Stimulated activated CD4-positive, alpha-beta T cell treated with anti-CD3 and anti-CD28 coated beads, Interleukin-2, amount 100 ng/mL, for 48 hours (primary cell): ENCODE measurements at places on chromosomes 11 and 22.

DNA sequence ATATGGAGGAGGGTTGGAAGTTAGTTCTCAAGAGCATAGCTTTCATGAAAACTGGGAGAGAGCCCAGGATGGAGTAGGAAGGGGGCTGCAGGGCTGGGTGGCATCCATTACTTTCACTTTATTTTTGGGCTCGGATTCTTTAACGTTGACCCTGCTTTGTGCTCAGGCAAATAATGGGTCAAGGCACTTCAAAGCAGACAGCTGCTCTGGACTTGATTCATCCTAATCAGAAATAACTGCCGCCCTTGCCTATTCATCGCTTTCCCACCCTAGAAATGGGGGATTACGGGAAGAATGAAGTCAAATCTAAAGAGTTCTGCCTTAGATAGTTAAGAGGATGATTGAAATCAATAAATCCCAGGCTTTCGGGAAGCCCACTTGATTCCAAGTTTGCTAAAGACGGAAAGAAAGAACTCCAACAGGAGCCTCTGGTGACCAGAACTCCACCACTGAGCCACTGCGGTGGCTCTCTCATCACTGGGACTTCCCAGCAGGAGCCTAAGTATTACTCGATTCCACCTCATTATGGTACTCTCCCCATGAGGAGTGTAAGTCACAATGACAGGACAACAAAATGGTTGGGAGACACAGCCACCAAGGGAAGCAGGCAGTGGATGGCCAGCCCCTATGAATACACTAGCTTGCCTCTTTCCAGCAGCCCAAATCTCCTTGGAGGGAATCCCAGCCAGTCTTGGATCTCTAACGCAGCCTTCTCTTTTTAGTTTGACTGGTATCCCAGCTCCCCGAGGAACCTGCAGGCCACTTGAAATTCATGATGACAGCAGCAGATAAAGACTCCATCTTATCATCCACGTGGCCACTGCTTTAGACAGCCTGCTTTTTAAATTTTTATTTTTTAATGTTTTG is 815.5 kb downstream of the NTM start:
- DNase-seq = no peak

DNA sequence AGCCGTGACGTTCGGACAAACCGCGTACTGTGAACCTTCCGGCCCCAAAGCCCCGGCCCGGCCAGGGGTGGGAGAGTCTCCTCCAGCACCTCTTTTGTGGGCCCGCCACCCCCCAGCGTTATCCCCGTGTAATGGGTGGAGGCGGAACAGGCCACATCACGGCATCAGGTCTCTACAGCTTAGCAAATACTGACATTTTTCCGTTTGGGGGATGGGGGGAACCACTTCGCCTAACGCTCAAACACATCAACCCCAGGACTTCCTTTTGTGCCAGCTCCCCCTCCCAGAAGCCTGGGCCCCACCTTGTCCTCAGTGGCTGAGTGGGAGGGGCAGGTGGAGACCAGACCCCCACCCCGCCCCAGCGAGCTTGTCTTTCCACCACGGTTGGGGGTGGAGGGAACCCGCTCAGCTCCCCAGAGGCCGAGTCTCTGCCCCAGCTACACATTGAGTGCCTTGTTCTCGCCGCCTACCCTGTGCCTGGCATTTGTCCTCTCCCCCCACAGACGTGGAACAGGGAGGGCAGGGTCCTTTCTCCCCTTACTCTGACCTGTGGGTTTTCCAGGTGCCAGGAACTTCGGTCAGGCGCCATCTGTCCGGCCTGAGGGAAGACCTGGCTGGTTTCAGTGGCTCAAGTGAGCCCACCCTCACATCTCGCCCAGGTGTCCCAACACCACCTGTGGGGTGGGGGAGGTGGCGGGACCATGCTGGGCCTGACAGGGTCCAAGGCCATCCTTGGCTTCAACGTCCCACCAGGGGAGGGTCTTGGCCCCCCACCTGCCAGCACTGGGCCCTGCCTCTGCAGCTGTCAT is 29.6 kb downstream of the SBF1 start:
- DNase-seq = no peak

- DNase-seq = no peak
Observed at GRCh38 chr11:111961389-111962300, 24.5 kb downstream of the DIXDC1 start.

DNA sequence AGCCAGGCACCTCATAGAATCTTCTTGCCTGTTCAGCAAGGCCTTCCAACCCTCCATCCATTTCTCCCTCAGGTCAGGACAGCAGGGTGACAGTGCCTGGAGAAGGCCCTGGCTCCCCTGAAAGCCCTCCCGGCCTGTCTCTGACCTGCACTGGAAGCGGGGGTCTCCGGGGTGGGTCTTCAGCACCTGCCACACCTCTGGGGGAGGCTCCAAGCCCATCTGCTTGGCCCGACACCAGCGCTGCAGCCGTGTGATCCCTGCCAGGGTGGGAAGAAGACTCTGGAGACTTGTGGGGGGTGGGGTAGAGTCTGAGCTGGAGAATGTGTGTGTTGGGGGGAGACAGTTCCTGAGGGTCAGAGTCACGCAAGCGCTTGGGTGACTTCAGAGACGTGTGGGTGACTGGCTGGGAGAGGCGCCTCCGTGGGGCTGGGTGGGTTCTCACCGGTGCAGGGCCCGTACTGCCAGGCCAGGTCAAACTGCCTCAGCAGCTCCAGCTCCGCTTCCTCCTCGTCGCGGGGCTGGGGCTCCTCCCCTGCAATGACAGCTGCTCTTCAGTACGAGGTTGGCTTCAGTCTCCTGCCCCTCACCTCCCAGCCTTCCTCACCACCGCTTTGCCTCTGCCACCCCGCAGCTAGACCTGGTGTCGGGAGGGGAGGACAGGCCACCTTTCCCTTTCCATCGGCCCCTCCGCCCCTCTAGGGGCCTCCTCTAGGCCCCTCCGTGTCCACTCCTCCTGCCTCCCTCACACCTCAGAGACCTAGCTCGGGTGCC is 615 bp downstream of the POLD4 start:
- DNase-seq = no peak

DNA sequence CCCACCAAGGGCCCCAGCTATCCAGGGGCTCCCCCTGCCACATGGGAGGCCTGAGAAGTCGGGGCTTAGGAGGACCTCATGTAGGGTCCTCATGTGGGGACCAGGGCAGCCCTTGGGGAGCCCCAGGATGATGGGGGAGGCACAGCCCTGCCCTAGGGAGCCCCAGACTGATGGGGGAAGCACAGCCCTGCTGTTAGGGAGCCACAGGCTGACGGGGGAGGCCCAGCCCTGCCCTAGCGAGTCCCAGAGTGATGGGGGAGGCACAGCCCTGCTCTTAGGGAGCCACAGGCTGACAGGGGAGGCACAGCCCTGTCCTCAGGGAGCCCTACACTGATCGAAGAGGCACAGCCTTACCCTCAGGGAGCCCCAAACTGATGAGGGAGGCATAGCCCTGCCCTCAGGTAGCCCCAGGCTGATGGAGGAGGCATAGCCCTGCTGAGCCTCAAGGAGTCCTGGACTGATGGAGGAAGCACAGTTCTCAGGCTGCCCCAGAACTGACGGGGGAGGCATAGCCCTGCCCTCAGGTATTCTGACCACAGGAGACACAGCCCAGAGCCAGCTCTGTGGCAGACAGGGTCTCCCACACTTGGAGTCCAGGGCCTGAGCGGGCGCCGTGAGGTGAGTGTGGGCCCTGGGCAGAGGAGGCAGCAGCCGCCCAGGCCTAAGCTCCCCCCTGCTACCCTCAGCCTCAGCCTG is 10.8 kb downstream of the PRR33 start:
- no peak for DNase-seq

DNA sequence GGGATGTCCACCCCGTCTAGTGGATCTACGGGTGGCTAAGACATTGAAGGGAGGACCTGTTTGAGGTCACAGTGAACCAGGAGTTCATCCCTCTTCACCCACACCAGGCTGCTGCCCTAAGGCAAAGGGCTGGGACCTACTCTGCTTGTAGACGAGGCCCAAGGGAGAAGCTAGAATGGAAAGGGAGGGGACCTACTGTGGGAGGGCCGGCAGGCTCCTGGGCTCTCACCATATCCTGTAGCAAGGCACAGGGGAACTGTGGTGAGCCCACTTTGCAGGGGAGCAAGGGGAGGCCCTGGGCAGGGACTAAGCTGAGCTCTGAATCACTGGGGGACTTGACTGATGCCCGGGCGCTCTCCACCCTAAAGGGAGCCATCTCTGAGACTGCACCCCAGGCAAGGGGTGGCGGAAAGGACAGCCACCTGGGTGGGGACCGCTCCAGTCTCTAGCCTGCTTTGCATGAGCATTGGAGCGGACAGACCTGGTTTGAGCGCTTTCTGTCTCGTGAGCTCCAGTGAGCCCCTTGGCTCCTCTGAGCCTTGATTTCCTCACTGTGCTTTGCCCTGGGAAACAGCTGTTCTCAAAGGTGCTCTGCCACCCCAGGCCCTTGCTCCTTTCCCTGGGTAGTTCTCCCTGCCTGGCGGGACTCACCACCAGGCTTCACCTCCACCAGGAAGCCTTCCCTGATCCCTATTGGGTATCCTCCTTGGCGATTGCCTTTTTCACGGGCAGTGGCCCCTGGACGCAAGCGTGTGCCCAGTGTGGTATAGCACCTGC is 24.2 kb downstream of the PARVG start:
- no peak for DNase-seq

DNA sequence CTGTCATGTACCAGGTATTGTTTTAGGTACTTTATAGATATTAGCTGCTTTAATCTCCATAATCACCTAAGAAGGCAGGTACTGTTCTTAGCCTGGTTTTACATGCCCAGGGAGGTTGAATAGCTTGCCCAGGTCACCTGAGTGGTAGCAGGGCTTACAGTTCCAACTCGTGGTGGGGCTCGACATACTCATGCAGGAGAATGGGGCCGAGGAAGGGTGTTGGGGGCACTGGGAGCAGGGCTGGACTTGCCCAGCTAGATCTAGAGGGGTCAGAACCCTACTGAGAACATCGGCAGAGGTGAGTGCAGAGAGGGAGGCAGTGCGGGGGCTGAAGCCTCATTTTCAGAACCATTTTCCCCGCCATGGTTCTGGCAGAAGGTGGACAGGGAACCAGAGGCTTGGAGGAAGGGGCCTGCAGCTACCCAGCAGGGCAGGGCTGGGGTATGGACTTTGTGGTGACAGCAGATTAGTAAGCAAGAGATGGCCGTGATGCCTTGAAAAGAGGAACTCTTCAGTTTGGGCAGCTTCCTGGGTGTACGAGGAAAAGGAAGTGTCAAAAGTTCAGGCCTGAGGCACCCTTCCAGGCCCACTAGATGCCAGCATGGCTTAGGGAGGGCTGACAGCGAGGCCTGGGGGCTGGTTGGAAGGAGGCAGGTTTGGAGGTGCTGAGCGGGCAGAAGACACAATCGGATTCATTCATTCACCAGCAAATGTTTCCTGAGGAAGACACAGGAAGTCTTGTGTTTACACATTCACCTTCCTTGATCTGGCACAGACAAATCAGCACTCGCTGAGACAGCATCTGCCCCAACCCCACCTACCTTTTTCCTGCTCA is 54.7 kb upstream of the LYVE1 start:
- no peak for DNase-seq

GRCh38 chr11:89182773-89183518 is 5.3 kb downstream of the TYR start:
- DNase-seq = no peak

DNA sequence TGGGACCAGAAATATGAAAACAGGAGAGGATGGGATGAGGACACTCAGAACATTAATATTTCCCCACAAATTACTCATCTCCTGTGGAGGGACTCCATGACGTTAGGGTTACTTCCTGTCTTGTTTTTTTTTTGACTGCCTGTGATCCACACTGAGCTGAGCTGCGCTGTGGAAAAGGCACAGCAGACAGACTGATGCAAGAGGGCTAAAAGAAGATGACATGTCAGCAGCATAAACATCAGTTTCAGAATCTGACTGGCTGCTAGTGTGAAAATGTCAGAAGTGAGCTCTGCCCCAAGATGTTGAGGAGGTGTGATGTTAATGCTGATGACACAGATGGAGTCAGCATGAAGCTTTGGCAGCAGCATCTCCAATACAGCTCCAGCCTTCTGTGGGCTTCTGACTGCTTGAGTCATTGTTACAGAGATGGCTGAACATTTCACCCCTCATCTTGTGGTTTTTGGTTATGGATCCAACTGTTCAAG is 286.8 kb downstream of the BLID start:
- no peak for DNase-seq

- no peak for DNase-seq
Observed at GRCh38 chr11:92026664-92027063, 198.0 kb upstream of the FAT3 start.
